ENCODE measurements at places on chromosomes 16 and 17.

GRCh38 chr17:12509801-12510200, 155.9 kb upstream of the MYOCD start:
- no peak for DNase-seq

DNA sequence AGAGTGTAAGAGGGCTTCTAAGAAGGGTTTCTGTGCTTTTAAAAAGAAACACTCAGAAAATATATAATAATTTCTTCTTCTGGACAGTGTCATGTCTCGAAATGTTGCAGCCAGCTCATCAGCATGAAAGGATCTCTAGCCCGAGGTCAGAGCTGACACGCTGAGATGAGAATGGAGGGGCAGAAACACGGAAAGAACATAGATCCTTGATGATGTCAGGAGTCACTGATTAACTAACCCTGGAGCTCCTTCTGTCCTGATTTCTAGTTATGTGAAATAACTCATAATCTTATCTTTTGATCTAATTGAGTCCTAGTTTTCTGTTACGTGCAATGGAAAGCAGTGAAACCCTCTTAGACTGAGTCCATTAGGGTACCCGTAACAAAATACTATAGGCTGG, 10.3 kb upstream of the TOX3 start:
- no peak for DNase-seq

- no peak for DNase-seq
Observed at GRCh38 chr16:57061084-57061905, 31.1 kb upstream of the CPNE2 start.

GRCh38 chr17:73481676-73482075, 162.6 kb downstream of the SDK2 start:
- DNase-seq = no peak

DNA sequence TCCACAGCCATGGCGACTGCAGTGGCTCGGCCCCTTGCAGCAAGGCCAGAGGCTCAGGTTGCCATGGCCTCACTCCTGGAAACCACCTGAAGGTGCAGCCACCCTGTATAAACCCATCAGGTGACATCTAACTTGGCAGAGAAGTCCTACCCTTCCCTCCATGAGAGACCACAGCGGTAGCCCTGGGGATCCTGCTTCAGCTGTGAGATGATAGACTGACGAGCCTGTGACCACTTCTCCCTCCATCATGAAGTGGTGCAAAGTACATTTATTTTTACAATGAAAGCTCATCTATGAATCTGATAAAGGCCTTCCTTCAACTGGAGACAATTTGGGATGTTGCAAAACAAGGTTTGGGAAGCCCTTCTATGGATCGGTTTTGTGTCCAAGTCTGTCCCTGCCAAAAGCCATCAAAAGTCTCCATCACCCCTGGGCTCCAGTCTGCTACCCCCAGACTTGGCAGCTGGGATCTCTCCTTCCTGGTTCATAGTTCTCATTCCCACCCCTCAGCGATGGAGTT, 1.8 kb downstream of the ZACN start:
- no peak for DNase-seq

DNA sequence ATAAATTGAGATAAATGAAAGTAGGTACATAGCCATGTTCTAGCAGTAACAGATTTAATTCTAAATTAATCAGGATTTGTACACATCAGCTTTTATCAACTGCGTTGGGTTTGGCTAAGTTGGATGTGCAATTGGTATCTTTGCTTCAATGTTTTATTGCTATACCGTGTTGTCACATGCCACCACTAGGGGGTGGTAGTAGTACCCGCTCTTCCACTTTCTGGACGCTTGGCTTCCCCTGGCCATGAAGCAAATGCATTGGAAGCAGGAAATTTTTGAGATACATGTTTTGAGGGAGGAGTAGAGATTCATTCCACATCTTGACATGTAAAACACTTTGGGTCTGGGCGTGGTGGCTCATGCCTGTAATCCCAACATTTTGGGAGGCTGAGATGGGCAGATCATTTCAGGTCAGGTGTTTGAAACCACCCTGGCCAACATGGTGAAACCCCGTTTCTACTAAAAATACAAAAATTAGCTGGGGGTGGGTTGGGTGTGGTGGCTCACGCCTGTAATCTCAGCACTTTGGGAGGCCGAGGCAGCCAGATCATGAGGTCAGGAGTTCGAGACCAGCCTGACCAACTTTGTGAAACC, 58.6 kb downstream of the EMP2 start:
- peak; percentile 6 for DNase-seq

DNA sequence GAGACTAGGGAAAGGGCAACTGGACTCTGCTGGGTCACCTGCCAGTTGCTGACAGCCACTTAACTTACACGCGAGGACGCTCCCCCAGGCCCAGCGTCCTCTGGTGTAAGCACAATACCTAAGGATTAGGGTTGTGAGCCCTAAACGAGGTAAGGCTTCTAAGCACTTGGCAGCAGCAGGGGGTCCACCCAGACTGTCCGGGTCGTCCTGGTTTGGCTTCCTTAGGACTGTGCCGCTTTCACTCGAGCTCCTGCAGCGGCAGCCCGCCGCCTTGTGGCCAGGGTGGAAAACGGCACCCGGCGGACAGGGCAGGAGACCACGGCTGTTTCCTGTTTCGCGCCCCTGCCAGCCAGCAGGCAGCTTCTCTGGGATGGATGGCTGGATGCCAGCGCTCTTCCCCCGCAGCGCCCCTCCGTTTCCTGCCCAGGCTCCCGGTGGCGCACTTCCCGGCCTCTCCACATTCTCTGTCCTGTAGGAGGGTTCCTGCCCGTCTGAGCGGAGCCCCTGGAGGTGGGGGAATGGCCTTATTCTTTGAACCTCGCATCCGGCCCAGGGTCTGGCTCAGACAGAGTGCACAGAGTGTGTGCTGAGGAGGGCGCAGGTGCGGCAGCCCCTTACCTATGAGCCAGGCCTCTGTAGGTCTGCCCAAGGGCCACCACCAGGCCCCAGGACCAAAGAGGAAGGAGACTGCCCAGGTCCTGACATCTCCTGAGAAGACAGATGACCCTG, 47.0 kb upstream of the AMZ2 start:
- DNase-seq = no peak

DNA sequence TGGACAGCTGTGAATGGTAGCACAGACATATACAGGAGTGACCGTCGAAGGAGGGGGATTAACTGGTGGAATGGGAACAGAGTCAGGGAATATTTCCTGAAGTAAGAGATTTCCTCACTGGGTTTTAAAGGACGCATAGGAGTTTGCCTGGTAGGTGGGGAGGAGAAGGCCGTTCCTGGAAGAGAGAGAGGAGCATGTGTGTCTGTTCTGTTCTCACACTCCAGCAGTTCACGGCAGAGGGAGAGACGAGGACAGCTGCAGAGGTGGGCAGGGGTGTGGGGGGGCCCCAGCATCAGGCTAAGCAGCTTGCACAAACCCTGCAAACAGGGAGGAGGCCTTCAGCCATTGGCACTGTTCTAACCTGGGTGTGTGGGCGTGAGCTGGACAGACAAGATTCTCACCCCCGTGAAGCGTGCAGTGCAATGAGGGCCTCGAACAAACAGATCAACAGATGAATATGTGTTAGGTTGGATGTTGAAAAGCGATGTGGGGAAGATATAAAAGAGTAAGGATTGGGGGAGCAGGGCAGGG, 85.3 kb upstream of the GSE1 start:
- no peak for DNase-seq

GRCh38 chr17:64074704-64075426, 54.4 kb upstream of the ICAM2 start:
- DNase-seq = no peak

GRCh38 chr17:45745601-45746494, 38.3 kb upstream of the CRHR1 start:
- no peak for DNase-seq

DNA sequence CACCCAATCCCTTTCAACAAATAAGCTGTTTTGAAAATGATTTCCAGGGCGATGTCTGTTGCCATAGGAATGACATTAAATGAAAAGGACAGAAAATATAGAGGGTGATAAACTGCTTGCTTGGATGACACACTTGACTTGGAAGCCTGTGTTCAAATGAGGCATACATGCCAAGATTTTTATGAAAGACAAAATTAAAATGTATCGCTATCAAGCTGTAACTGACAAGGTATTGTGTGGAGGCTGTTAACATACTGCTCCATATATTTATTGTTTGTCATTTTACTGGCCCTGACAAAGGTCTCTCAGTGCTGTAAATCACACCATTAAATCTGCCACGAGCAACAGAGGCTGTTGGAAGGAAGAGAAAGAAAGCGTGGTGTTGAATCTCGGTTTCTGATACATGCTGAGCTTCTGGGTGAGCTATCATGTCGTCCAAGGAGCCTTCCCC, 456.2 kb upstream of the SALL1 start:
- no peak for DNase-seq

DNA sequence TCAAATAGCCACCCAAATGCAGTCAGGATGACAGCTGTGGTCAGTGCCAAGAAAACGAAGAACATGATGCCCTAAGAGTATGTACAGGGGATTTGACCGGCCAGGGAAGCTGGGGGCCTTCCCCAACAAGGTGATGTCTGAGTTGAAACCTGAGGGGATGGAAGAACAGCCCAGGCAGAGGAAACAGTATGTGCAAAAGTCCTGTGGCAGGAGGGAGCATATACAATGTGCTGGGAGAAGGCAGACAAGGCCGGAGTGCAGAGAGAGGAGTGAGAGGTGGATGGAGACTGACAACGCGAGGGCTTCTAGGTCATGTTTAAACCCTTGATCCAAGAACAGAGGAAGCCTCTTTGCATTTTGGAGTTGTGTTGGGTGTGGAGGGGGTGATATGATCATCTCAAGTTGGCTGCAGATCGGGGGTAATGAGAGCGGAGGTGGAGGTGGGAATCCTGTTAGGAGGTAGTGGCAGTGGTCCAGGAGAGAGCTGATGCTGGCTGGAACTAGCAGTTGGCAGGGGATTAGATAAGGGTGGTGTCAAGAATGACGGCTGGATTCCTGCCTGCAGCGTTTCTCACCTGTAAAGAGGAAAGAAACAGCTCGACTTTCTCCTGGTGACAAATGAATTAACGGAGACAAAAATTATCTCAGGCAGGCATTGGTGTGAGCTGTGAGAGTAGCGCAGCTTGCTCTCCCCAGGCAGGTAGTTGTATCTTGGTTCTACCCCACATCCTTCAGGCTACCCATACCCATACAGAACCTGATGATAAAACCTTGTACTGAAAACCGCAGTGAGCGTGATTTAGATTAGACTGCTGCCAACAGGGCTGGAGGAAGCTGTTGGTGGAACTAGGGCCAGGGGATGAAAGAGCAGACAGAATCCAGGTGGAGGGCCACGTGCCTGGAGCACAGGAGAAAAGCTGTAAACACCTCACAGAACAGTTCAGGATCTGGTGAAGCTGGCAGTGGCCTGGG, 37.2 kb upstream of the NGFR start:
- DNase-seq = no peak

DNA sequence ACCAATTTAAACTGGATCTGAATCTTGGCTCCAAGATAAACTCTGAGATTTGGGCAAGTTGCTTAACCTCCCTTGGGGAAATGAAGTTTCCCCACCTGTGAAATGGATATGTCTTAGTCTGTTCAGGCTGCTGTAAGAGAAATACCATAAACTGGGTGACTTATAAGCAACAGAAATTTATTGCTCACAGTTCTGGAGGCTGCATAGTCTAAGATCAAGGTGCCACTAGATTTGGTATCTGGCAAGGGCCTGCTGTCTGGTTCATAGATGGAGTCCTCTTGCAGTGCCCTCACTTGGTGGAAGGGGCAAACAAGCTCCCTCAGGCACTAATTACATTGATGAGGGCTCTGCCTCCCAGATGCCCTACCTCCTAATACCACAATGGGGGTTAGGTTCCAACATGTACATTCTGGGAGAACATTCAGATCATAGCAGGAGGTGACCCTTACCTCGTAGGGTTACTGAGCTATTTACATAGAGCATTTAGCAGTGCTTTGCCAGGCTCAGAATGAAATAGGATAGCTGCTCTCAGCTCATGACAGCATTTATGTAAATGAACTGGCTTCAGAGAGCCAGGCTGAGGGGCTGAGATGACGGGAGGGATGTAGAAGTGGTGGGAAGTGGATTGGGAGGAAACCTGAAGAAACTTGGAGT, 83.9 kb downstream of the SPECC1 start:
- DNase-seq = no peak

DNA sequence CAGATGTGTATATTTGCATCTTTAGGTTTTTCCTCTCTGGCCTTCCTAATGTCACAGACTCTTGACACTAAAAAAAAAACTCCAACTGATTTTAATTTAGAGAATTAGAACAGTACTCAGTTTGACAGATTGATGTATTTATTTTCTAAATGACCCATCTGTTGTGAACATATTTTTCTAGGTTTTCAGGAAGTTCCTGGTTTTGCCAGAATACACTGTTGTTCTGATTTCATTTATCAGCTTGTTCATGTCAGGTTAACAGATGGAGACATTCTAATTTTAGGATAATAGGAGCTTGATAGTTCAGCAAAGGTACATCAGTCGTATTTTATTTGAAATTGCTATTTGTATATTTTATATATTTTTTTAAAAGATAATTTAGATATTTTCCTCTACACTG, 133.4 kb downstream of the TANC2 start:
- no peak for DNase-seq

DNA sequence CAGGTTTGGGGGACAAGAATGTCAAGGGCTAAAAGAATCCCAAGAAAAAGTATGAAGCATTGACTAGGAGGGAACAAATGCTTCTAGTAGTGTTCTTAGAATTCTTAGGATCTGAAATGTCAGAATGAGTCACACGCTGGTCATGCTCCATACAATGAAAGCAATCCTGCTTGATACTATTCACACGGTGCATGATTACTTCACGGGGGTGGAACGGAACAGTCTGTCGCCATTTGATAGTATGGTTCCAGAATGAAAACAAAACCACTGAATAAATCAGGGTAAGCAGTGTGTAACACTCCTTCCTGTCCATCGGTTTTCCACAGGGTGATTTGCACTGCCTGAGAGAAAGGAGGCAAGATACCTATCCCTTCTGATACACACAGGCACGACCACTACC, 22.9 kb upstream of the YWHAE start:
- DNase-seq = no peak

GRCh38 chr16:3876695-3877094, 3.8 kb downstream of the CREBBP start:
- no peak for DNase-seq

DNA sequence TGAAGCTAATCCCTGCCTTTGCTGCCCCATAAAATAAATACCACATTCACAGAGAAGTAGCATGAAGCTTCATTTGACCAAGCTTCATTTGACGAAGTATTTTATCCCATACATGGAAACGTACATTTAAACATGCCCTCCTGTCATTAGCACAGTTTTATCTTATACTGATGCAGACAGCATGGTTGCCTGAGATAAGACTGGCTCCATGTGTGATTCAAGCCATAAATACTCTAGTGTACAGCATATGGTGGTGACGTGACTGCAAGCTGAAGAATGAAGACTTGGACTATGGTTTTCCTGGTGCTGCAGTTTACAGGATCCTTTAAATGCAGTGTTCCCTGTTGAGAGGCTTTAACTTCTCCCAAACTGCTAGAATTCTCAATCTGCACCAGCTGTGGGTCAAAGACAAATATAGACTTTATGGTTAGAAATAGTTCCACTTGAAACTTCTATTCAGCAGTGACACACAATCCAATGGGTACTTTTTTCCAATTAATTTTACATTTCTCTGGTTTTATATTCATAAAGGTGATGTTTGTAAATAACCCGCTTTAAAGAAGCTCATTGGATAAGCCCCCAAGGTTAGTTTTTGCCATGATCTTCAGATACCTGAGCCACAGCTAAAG, 64.9 kb downstream of the CYB561 start:
- DNase-seq = no peak

Measured in NCI-H1048 (cell line).